Calu3 (cell line): ENCODE measurements at places on chromosomes 1 and 21. TPM values are rescaled to one million over a fixed set of nuclear protein-coding genes. Genes with fewer than 3 reads are reported as not detected.

Gene IL12RB2
- not detected in 2 replicates for total RNA-seq

Gene AUNIP
- total RNA-seq, result 7.7 and 10.6 TPM in 2 replicates

Gene TMEM82
- not detected in 2 replicates for total RNA-seq

Gene ASAP3
- 2.9 and 3.5 TPM in 2 replicates for total RNA-seq

Gene PSMD4
- total RNA-seq, result 302 and 325 TPM in 2 replicates

Gene ADAM30
- not detected in 2 replicates for total RNA-seq

Gene OXCT2
- total RNA-seq, result 1.0 and 1.3 TPM in 2 replicates

DNA sequence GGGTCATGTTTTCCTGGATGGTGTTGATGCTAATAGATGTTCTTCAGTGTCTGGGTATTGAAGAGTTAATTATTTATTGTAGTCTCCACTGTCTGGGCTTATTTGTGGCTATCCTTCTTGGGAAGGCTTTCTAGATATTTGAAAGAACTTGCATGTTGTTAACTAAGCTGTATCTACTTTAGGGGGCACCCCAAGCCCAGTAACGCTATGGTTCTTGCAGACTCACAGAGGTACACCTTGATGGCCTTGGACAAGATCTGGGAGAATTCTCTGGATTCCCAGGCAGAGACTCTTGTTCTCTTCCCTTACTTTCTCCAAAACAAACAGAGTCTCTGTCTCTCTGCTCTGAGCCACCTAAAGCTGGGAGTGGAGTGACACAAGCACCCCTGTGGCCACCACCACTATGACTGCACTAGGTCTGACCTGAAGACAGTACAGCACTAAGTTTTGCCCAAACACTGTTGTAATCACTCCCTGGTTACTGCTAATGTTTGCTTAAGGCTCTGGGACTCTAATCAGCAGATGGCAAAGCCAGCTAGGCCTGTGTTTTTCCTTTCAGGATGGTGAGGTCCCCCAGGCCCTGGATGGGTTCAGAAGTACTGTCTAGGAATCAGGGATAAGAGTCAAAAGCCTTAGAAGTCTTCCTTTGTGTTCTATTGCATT, 76.5 kb upstream of the C1orf21 start:
- DNase-seq, result peak; percentile 23

DNA sequence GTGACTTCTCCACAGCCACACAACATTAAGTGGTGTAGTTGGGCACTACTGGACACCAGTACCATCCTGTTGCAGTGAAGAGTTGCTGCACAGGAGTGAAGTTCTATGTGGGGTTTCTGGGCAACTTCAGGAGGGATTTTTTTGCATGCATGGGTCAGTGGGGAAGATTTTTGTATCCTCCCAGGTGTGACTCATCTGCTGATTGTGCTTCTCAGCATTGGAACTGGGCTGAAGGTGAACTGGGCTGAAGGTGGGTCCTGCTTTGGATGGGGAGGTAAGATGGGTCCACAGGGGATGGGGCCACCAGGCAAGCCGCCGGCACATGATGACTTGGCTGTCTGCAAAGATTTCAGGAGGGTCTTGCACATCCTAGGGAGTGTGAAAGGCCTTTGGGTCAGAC, 2.6 kb downstream of the SERINC2 start:
- DNase-seq, result no peak

DNA sequence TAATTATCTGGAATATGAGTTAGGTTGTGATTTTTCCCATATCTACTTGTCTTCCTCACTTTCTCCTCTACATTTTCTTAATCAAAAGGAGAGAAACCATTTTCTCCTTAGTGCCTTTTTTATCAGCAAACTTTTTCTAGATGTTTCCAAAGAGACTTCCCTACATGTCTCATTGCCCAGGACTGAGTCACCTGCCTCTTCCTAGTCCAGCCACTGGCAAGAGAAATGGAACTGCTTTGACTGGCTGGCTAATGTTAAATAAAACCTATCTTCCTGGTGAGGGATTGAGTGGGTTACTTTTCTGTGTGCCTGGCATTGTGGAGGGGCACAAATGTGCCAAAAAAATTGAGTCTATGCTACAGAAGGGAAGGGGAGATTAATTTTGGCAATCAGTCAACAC, 52.1 kb upstream of the CD5L start:
- no peak for DNase-seq

GRCh38 chr1:31135973-31136600, 70.6 kb upstream of the PUM1 start:
- no peak for DNase-seq
